Progenitor cell of endocrine pancreas (in vitro differentiated cells): ENCODE measurements at places on chromosomes 6 and 20.

DNA sequence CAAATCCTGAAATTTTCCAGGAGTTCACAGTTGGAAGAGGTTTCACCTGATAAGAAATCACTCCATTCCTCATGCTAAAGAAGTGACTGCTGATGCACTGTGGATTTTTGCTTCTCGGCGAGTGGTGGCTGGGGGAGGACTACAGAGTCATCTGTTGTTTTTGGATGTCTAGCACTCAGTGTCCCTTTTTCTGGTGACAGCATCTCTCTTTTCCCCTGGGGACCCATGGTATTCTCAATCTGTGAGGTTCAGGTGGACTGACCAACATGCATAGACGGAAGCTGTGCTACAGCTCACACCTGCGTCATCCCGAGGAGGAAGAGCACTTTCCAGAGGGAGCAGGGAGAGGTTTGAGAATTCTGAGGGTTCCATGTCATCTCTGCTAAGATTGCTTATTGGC is 42.7 kb upstream of the ZNF831 start:
- DNase-seq = no peak

DNA sequence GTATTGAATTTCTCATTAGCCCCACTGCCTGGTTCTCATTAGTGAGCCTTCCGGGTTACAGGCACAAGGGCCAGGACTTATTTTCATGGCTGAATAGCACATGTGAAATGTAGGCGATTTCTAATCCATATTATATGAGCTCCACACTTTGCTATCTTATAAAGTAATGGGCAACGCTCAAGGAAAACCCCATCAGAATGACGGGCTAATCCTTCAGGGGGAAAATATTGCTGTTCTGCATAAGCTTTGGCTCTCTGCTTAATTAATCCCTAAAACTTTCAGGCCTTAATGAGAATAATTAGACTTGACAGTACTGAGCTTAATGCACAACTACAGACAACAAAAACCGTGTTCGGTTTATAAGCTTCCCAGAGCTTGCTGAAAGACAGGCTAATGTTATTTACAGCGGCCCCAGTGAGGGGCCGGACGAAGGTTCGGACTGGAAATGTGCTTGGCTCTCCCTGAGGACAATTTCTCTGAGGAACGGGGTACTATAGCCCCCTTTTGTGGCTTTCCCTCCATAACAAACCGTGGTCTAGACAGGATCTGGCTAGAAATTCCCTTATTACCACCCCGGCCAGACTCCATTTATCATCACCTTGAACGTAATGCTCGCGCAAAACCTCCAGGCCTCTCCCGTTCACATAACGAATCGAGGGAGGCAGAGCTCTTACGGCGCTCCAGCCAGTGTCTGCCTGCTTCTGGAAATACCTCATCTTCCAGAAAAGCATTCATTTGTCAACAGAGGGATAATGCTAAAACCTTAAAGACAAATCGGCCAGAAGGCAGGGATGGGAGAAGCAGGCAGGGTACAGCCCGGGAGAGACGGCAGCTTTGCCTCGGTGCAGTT is 164.5 kb downstream of the CD83 start:
- DNase-seq = no peak

- no peak for DNase-seq
Measured at GRCh38 chr6:44494011-44494501, 106.5 kb downstream of the CDC5L start.

DNA sequence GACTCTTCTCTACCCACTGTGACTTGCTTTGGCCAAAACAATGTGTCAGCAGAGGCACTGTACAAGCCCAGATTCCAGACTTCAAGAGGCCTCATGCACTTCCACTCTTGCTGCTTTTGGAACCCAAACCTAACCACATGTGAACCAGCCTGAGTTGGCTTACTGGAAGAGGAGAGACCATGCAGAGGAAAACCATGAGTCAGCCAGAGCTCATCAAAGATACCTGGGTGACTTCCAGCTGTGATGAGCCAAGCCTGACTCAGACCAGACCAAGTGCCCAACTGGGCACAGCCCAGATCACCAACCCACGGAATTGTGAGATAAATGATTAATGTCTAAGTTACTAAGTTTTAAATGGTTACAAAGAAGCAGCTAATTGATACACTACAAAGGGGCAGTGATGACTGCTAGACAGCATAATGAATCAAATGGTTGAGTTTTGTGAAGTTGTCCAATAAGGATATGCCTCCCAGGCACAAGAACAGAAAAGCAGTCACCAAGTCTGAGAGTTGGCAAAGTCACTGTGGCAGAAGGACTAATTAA is 16.2 kb upstream of the BEND6 start:
- DNase-seq = no peak

GRCh38 chr6:36893976-36894932 is 8.5 kb downstream of the C6orf89 start:
- DNase-seq = no peak

DNA sequence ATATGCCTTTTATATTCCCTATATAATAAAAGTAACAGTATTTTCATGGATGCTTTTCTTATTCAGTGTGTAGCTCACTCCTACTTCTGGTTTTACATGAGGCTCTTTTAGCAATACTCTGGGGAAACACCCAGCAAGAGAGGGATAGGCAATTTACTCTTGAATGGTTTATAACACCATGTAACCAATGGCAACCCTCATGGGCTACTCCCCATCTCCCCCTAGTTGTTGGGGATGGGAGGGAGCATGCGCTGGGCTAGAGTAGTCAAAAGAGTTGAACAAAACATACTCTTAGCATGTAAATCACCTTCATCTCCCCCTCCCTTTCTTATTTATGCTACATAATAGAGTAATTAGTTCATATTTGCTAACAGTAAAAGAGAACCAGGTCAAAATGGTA is 140.1 kb upstream of the LRFN2 start:
- no peak for DNase-seq

GRCh38 chr6:67345946-67346345 is 1289.1 kb upstream of the ADGRB3 start:
- no peak for DNase-seq

- no peak for DNase-seq
Measured at GRCh38 chr6:19999319-20000191, 162.4 kb downstream of the ID4 start.

- no peak for DNase-seq
Measured at GRCh38 chr6:137341681-137342195, 122.6 kb upstream of the IFNGR1 start.

DNA sequence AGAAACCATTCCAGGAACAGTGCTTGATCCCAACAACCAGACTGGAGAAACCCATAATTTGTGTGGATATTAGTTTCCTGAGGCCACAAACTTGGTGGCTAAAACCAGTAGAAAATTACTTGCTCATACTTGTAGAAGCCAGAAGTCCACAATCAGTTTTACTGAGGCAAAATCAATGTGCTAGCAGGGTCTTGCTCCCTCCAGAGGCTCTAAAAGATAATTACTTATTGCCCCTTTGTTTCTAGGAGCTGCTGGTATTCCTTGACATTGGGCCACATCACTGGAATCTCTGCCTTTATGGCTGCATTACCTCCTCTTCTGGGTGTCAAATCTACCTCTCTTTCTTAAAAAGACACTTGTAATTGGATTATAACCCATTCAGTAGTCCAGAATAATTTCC is 142.2 kb upstream of the SAMD5 start:
- no peak for DNase-seq
